ENCODE measurements at places on chromosomes 2 and 18.

DNA sequence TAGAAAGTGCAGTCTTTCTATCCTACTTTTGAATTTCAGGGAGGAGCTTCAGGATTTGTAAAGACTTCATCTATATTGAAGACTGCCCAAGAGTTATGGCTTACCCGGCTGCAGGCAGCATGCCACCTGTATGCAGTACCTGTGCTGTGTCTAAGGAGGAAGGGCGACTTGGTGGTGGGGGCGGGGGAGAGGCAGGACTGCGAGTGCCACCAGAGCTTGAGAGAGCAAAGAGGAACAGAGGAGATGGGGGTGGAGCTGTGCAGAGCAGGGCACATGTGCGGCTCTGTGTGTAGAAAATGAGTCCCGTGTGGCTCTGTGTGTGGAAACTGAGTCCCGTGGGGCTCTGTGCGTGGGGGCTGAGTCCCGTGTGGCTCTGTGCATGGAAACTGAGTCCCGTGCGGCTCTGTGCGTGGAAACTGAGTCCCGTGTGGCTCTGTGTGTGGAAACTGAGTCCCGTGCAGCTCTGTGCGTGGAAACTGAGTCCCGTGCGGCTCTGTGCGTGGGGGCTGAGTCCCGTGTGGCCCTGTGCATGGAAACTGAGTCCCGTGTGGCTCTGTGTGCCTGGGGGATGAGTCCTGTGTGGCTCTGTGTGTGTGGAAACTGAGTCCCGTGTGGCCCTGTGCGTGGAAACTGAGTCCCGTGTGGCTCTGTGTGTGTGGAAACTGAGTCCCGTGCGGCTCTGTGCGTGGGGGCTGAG is 43.2 kb downstream of the LDLRAD4 start:
- DNase-seq: peak; percentile 45

DNA sequence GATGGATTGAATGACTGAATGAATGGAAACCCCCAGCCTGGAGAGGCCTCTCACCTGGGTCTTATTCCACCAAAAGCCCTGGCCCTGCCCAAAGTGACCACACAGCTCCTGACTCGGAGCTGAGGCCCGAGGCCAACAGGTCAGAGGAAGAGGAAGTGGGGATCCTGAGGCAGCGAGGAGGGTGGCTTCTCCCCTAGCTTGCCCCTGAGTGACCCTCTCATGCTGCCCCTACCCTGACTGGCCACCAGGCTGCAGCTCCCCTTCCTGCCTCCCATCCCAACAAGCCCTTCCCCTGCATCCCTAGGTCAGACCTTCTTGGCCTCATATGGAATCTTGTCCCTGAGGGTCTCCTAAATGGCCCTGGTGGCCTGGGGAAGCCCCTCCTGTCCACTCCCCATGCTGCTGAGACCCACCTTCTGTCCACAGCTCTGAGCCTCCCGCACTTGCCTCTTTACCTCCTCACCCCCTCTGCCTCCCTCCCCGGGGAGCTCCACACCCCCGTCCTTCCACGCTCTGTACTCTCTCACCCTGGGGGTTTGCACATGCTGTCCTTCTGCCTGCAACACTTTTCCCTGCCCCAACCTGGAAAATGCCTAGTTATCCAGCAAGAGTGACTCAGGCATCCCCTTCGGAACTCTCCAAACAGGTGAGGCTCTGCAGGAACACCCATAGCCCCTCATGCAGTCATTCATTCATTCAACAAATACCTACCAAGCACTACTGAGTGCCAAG is 134.8 kb upstream of the HDAC4 start:
- no peak for DNase-seq

GRCh38 chr2:38666556-38666910 is 619 bp downstream of the GALM start:
- DNase-seq: no peak

DNA sequence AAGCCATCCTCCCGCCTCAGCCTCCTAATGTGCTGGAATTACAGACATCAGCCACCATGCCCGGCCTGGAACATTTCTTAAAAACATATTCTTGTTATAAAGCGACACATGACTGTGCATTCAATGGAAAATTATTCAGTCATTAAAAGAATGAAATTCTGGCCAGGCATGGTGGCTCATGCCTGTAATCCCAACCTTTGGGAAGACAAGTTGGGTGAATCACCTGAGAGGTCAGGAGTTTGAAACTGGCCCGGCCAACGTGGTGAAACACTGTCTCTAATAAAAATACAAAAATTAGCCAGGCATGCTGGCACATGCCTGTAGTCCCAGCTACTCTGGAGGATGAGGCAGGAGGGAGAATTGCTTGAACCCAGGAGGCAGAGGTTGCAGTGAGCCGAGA is 21.6 kb upstream of the RPRD1A start:
- no peak for DNase-seq

- peak; percentile 86 for DNase-seq
Measured at GRCh38 chr2:26940001-26940400, 30.4 kb upstream of the MAPRE3 start.

DNA sequence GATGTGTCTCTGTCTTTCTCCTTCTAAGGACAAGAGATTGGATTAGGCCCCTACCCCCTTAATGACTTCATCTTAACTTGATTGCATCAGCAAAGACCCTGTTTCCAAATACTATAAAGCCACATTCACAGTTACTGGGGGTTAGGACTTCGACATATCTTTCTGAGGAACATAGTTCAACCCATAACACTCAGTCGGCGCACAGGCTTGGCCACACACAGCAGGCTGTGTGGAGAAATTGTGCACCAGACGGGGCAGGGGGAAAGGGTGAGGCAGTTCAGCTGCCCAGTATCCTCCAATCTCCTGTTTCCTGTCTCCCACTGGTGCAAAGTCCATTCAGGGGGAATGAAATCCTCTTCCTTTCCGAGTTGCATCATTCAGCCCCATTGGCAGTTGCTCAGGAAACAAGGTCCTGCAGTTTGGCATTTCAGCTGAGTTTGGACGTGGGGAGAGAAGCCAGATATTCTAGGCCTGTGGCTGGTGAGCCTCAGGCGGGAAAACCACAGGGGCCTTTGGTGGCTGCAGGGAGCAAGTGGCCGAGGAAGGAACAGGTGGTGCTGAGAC is 9.4 kb upstream of the RAPGEF4 start:
- DNase-seq: no peak
